Mesothelial cell of epicardium (in vitro differentiated cells): ENCODE measurements at places on chromosomes 16 and 17.
A peak's percentile ranks its signal among the peaks of the same experiment; 100 is the strongest.

- no peak for DNase-seq
These were observed 17.3 kb upstream of the C16orf74 start for GRCh38 chr16:85768199-85768598.

DNA sequence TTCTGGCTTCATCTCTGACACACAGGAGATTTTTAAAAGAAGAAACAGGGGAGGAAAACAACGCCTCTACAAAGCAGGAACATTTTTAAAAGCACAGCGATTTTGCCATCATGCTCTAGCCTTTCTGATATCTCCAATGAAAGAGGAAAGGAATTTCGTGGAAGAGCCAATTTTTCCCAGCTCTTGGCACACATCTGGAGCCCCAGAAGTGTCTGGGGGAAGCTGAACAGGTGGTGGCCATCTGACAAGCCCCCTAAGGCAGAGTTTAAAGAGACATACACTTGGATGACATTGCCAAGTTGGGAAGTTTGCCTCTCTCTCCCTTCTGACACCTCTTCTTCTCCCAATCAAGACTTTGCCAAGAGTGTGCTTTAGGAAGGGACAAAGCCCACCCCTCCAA is 82.1 kb downstream of the CCT6B start:
- no peak for DNase-seq

GRCh38 chr16:9489835-9490467 is 398.5 kb downstream of the HAPSTR1 start:
- peak; percentile 54 for DNase-seq

- DNase-seq, result no peak
These were observed 54.5 kb downstream of the PRMT7 start for GRCh38 chr16:68365167-68365817.

- DNase-seq, result no peak
These were observed 141.2 kb downstream of the WWOX start for GRCh38 chr16:78240459-78241222.

GRCh38 chr17:15882777-15883176 is 62.2 kb upstream of the ADORA2B start:
- no peak for DNase-seq

GRCh38 chr16:83214671-83215070 is 587.9 kb downstream of the CDH13 start:
- no peak for DNase-seq

- DNase-seq, result no peak
These were observed 7.5 kb downstream of the FLOT2 start for GRCh38 chr17:28889996-28890395.

DNA sequence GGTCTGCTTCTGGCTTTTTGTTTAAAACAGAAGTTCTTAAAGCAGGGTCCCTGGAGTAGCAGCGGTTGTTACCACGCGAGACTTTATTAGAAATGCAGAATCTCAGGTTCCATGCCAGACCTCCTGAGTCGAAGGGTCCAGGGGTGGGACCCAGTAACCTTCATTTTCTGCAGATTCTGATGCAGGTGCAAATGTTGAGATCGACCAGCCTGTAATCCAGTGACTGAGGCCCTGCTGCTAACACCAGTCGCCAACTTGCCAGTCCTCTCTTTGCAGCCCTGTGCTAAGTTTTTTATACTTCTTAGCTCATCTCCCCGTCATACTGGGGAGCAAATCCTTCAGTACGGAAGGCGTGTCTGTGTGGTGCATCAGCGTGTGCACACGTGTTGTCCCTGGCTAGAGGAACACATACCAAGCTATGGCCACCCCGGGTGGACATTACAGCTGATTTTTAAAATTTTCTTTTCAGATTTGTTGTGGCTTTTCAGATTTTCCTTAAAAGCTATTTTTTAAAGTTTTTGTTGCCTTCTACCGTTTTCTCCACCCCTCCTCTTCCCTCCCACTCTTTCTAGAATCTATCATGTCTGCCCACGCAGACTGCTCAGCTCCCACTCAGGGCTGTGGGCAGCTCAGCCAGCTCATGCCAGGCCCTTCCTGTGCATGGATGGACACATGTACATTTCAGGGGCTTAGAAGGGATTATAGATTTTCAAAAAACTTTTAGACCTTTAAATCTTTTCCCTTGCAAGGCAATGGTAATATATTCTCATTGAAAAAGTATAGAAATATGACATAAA is 57.7 kb downstream of the MEAK7 start:
- DNase-seq, result no peak

- DNase-seq, result no peak
These were observed 42.9 kb downstream of the HAPSTR1 start for GRCh38 chr16:9134306-9134705.

DNA sequence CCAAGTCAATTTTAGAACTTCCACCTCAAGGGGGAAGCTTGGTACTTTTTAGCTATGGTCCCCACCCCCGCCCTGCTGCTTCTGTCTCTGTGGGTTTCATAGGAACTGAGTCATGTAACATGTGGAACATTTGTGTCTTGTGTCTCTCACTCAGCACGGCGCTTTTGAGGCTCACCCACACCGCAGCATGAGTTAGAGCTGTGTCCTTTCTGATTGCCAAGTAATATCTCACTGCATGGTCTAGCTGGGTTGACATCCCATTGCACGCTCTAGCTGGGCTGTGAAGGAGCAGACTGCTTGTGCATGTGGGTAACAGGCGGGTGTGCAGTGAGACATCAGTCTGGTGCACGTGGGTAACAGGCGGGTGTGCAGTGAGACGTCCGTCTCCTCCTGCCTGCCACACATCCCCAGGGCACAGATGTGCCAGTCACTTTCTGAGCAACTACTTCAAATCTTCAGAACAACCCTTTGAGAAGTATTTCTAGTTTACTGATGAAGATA is 26.4 kb upstream of the SLC7A5 start:
- DNase-seq, result no peak

- no peak for DNase-seq
These were observed 650 bp downstream of the EPN3 start for GRCh38 chr17:50533185-50533584.

DNA sequence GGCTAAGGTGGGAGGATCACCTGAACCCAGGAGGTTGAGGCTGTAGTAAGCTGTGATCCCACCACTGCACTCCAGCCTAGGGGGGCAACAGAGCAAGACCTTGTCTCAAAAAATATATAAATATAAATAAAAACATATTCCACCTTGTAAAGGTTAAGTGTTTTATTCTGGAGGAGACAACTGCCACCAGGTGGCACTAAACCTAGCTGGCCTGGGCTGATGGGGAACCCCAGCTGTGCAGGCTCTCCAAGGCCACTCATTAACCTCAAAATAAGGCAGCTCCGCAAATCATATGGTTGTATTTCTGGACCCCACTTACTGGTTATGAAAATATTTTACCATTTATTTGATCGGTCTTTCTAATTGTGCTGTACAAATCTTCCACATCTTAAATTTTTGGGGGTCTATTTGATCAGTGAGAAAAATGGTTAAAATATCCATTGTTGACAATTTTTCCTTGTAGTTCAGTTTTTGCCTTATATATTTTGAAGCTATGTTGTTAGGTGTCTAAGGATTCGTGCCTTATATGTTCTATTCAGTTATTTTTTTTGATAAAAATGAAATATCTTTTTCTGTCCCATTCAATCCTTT is 8.5 kb upstream of the ICAM2 start:
- peak; percentile 67 for DNase-seq

- DNase-seq, result no peak
These were observed 923 bp downstream of the GDPD3 start for GRCh38 chr16:30112197-30113030.

- no peak for DNase-seq
These were observed 29.6 kb upstream of the ASGR2 start for GRCh38 chr17:7144213-7144612.

- DNase-seq, result peak; percentile 38
These were observed 630 bp downstream of the GRB2 start for GRCh38 chr17:75404731-75405364.
